Fibroblast of skin of back (primary cell): ENCODE measurements at places on chromosomes 7 and 10.
A peak's percentile ranks its signal among the peaks of the same experiment; 100 is the strongest.

GRCh38 chr7:2444476-2444875 lies 31.7 kb downstream of the GRIFIN start:
- peak; percentile 71 for DNase-seq

GRCh38 chr7:117157241-117158209 lies 165.3 kb downstream of the WNT2 start:
- DNase-seq, result peak; percentile 85

- DNase-seq, result no peak
Measured at GRCh38 chr7:25517906-25518305, 289.6 kb upstream of the NPVF start.

DNA sequence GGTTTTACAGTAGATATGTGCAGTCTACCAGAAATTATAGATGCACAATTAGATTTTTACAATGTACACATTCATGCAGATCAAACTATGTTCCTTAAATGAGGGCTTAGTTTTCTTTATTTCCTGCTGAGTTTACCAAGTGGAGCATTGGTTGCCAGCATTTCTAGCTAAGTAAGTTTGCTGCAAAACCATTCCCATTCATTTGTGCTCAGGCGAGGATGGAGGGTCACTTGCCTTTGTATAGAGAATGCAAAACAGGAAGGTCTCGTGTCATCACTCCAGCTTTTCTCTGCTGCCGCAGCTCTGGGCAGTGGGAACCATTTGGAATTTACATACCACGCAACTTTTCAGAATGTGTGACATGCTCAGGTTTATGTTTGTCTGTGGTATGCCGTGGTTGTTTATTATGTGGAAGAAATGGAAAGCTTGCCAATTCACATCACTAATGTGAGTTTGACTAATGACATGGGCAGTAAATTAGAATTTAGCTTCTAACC lies 198.6 kb downstream of the TRIL start:
- DNase-seq, result peak; percentile 40

DNA sequence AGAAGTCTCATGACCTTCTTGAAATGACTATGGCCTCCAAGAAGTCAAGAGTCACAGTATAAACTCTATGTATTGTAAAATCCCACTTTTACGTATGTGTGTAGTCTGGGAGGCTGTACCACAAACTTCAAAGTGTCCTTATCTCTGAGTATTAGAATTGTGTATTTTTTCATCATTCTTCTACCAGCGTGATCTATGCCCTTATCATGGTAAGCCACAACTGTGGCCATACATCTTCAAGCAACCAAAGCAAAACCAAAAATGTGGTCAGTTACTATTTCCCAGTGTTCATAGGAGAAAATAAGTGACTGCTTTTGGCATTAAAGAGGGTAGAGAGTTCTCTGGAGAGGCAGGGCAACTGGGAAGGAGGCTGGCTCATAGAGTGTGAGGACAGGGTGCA lies 42.8 kb downstream of the SPOCK2 start:
- DNase-seq, result no peak

- no peak for DNase-seq
Measured at GRCh38 chr10:9227679-9228365, 1173.3 kb downstream of the GATA3 start.

DNA sequence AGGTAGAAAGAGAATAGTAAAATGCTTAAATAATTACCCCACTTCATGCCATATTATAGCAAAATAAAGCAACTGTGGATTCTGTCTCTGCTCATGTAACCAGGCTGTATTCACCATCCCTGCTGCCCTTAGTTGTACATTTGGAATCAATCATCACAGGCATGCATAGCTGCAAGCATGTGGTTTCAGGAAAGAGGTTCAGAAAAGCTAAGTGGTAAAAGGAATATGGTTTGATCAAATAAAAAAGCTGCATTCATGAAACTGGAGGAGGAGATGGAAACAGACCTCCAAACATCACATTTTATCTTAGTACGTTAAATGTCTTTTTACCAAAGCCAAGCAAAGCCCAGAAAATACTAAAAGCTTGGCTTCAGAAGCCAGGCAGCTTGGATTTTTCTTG lies 81.3 kb downstream of the ADAM22 start:
- DNase-seq, result no peak

- DNase-seq, result no peak
Measured at GRCh38 chr10:76572021-76572420, 1065.6 kb downstream of the KCNMA1 start.

- no peak for DNase-seq
Measured at GRCh38 chr7:14252458-14252857, 263.0 kb upstream of the ETV1 start.

DNA sequence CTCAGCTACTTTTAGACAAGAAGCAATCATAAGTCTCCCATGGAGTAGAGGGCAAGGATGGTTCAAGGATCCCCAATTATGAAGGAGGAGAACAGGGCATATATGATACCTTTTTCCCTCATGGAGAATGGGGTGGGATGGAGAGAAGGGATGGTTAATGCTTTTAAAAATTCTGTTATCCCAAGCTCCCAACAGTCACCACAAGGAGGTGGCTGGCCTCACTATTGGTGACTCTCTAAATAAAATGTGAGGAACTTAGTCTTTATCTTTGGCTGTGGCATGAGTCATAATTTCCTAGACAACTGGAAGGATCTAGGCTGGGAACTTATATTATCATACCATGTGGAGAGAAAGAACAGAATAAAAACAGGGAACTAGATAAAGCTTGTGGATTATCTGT lies 297.0 kb downstream of the PHTF2 start:
- DNase-seq, result peak; percentile 94

GRCh38 chr10:113047151-113047550 lies 97.1 kb downstream of the TCF7L2 start:
- DNase-seq, result peak; percentile 78
